IMR-90 (cell line): ENCODE measurements at places on chromosomes 4 and X. TPM values are rescaled to one million over a fixed set of nuclear protein-coding genes. Genes with fewer than 3 reads are reported as not detected.

GRCh38 chr4:121072224-121073003, at the start of gene NDNF:
Gene NDNF, minus strand, starts transcription at chr4:121072535. Its CDS starts 26,698 bp downstream, at chr4:121045837.
- peak; percentile 6 for DNase-seq

The SNCA gene
- 0.36 and 0.56 TPM in 2 replicates for total RNA-seq

DNA sequence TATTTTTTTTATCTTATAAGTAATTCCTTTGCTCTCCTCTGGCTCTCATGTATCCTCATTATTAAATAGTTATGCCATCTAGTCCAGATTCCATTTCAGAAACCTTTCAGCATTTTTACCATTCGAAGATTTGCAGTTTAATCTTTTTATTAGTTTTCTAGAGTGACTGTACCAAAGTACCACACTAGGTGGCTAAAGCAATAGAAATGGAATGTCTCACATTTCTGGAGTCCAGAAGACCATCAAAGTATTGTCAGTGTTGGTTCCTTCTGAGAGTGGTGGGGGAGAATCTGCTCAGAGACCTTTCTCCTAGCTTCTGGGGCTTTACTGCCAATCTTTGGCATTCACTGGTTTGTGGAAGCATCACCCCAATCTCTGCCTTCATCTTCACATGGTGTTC, 3.7 kb upstream of the PNMA3 start:
- no peak for DNase-seq

GRCh38 chrX:6067600-6067999, 161.1 kb downstream of the NLGN4X start:
- DNase-seq = no peak

DNA sequence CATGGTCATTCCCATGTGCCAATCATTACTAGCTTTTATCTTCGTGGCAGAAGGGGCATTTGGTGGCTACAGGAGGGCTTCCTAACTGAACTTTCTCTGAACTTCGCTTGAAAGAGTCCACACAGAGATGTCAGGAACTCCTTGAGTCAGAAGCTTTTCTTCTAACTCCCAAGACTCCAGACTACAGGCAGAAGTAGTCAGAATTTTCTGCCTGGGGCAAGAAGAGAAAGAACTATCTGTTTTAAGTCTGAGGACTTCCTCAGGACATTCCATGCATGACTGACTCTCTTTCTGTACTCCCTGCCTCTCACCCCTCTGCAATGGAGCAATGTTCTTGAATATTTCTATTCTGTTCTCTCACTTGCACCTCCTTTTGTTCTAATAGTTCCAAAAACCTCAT, 170.5 kb upstream of the TBC1D9 start:
- peak; percentile 45 for DNase-seq

The EOLA1 gene
- 15.3 and 16.8 TPM in 2 replicates for total RNA-seq

GRCh38 chrX:482702-483203, 96.0 kb upstream of the PPP2R3B start:
- no peak for DNase-seq

GRCh38 chr4:182400081-182400480, 156.9 kb downstream of the TENM3 start:
- DNase-seq = no peak

DNA sequence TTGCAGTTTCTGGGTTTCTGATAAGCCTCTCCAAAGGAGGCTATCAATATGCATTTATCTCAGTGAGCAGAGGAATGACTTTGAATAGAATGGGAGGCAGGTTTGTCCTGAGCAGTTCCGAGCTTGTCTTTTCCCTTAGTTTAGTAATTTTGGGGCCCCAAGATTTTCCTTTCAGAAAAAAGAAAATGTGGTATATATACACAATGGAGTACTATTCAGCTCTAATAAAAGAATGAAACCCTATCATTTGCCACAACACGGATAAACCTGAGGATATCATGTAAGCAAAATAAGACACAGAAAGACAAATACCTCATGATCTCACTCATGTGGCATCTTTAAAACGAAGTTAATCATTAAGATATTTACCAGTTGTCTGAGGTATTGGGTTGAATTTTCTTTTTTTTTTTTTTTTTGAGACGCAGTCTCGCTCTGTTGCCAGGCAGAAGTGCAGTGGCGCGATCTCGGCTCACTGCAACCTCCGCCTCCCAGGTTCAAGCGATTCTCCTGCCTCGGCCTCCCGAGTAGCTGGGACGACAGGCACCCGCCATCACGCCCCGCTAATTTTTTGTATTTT, 540 bp downstream of the ZNF721 start:
- no peak for DNase-seq
